ENCODE measurements at places on chromosomes 6 and 20.

GRCh38 chr20:584161-584970 is 25.7 kb downstream of the TCF15 start:
- no peak for DNase-seq

GRCh38 chr6:80250391-80250997 is 144.0 kb downstream of the BCKDHB start:
- DNase-seq = no peak

DNA sequence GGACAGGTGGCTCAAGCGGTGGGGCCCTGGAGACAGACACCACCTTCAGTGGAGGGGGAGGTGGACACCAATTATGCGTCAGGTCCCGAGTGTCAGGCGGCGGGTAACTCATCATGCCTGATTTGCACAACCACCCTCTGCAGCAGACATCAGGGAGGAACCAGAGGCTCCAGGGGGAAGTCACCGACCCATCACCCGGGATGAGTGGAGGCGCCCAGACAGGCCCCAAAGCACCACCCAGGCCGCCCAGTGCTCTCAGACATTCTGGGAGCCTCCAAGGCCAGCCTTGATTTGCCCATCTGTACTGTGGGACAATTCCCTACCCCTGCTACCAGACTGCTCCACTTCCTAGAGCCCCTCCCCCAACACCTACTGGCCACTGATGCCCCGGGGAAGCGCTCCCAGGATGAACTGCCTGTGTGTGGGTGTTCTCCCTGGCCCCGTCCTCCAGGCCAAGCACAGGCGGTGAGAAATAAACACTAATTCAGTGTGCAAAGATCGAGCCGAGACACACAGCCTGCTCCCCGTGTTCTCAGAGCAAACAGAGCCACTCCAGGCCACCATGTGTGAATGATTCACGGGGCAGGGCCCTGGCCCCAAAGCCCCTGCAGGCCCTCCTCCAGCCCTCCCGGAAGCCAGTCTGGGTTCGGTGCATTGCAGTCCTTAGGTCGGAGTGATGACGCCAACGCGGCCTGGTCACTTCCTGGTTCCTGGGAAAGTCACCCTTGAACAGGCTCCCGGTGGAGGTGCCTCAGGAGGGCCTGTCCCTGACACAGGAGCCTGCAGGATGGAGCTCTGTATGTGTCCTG is 107.2 kb downstream of the ASXL1 start:
- no peak for DNase-seq

DNA sequence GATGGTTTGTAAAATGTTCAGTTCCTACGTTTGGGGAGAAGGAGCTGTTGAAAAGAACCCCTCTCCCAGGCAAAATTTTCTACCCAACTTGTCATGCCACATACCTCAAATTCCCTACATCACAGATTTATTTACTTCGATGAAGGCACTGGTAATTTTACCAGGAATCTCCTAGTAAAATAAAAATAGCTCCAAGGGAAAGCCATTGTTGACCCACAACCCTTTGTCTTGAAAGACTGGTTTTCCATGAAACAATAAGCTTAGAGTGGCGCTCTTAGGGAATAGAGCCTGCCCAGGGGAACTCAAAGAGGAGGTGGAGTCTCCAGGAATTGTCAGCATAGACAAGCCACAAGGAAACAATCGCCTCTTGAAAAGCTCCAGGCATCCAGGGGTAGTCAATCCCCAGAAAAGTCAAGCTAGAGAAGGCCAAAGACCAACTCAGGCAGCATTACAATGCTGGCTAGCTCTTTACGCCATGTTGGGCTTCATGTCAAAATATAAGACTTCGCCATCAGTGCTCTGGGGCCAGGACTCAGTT is 99.2 kb upstream of the RREB1 start:
- DNase-seq = no peak

DNA sequence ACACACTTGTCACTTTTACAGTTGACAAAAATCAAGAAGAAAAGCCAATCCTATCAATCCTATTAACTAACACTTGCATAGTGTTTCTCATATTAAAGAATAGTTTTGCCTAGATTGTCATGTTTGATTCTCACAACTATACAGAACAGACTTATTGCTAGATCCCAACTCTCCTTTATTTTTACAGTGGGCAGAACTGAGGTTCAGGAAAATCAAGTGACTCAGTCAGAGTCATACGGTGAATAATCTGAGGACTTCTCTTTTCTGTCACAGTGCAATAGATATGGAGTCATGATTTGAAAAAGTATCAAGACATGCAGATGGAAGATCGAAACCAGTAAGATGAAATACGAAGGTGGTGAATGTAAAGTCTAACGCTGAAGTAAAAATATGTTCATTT is 195.1 kb upstream of the CITED2 start:
- DNase-seq = no peak

- DNase-seq = no peak
Observed at GRCh38 chr20:42485556-42485955, 704.1 kb downstream of the PTPRT start.

DNA sequence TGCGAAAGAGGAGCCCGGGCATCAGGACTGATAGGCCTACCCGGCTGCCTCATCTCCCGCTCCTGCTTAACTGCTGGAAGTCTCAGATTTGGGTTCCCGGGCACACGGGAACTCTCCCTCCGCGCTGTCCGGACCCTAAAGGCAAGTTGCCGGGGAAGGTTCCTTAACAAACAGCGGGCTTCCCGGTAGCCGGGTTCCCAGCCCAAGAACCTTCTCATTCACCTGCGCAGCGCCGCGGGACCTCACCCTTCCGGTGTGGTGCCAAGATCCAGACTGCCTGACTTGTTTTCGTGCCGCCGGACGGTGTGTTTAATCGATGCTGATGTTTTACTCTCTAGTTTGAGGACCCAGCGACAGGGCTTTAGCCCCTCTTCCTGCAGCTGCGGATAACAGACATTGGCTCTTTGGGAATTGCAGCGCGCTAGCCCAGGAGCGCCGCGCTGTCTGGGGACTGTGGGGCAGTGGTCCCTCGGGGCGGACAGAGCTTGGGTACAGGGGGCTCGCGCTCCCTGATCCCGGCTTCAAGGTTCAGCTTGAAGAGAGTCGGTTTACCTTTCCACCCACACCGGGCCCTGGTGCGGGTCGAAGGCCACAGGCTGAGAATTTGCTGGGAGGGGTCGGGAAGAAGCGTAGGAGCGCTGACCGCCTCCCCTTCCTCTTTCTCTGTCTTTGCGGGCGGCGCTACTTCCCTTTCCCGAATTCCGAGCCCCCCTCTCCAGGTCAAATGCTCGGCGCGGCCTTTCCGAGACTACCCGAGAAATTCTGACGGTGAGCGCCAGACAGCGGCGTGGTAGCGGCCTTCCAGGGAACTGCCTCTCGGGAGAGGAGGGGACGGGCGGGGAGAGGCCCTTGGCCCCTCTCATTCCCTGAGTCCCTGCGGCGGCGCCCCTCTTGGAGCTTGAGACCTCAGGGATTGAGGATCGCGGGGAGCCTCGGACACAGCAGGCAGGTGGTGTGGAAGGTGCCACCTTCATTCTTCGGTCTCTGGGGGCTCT is 17.2 kb downstream of the ABT1 start:
- no peak for DNase-seq

DNA sequence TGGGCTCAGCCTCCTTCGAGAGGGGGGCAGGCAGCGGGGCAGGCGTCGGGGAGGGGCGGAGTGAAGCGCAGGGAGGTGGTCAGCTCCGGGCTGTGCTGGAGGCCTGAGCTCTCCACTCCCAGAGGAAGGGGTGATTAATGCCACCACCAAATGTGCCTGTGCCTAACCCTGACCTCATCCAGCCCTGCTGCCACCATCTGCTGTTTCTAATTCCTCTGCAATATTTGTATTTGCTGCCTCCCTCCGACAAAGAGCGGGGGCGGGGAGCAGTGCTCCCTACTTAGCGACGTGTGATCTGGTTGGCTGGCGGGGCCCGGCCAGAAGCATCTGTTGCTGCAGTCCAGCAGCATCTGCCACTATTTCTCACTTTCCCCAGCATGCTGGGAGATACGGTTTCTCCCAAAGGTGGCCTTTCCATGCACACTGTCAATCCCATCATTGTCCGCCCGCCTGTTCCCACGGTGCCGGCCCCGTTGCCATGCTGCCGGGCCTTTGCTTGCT is 47.0 kb downstream of the DLL1 start:
- no peak for DNase-seq

All from stimulated activated CD4-positive, alpha-beta T cell treated with anti-CD3 and anti-CD28 coated beads, Interleukin-15, amount 100 ng/mL, for 48 hours (primary cell).